ENCODE measurements at places on chromosomes 6 and 20.

DNA sequence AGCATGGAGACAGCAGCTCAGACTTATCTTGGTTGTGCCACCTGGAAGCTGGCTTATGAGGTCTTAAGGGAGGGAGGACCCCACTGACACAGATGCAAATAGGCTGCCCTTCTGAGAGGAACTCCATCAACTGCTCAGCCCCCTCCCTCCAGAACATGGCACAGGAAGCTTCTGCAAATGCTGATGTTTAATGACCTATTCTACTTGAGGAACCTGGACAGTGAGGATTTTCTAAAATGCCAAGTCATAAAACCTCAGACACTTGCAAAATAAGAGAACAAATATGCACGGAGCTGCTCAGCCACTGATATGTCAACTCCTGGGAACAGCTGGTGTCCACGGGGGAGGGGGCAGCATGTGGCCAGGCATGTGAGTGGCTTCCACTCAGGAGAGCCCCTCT lies 3.5 kb downstream of the CST9 start:
- DNase-seq = no peak

DNA sequence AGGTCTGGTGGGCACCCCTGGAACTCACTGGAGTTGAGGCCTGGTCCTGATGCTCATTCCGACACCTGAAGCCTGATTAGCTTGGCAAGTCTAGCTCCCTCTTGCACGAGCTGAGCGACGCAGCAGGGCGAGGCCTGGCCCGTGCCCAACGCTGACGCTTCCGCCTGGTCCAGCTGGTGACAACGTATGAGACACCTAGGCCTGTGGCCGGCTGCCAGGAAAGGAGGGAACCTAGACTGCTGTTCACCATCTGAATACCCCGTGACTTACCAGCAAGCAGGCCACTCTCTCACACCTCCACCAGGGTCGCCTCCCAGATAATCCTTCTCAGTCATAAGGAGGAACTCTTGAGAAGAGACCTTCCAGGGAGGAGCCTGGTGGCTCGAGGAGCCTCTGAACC lies 24.5 kb downstream of the YTHDF1 start:
- no peak for DNase-seq

- DNase-seq = no peak
Observed at GRCh38 chr6:128068119-128068479, 167.2 kb upstream of the THEMIS start.

DNA sequence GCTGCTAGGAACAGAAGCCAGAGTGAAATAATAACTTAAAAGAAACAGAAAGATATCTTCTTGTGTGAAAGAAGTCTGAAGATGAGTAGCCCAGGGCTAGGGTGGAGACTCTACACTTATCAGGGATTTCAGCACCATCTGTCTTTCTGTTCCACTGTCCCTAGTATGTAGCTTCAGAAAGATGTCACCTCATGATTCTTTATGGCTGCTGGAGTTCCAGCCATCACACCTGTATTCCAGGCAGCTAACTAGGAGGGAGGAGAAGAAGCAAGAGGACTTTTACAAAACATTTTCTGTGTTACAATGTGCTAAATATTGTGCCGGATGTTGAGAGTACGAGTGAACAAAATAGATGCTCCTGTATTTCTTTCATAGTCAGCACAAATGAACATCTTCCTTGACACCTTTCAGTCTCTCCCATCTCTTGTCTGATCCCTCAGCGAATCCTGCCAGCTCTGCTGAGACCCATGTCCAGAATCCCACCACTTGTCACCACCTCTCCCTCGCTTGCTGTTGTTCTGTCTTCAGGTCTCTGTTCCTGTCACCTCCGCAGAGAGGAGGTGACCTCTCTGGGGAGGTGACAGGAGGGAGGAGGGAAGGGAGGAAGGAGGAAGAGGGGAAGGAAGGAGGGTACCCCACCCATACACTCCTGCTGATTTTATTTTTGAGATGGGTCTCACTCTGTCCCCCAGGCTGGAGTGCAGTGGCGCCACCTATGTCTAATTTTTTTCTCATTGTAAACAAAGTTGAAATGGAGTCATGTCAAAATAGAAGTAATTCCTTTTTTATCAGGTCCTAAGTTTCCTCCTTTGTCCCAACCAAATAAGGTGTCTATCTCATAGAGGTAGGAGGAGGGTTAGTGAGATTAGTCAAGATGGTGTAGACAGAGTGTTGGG lies 188.9 kb downstream of the TFAP2C start:
- DNase-seq = no peak

DNA sequence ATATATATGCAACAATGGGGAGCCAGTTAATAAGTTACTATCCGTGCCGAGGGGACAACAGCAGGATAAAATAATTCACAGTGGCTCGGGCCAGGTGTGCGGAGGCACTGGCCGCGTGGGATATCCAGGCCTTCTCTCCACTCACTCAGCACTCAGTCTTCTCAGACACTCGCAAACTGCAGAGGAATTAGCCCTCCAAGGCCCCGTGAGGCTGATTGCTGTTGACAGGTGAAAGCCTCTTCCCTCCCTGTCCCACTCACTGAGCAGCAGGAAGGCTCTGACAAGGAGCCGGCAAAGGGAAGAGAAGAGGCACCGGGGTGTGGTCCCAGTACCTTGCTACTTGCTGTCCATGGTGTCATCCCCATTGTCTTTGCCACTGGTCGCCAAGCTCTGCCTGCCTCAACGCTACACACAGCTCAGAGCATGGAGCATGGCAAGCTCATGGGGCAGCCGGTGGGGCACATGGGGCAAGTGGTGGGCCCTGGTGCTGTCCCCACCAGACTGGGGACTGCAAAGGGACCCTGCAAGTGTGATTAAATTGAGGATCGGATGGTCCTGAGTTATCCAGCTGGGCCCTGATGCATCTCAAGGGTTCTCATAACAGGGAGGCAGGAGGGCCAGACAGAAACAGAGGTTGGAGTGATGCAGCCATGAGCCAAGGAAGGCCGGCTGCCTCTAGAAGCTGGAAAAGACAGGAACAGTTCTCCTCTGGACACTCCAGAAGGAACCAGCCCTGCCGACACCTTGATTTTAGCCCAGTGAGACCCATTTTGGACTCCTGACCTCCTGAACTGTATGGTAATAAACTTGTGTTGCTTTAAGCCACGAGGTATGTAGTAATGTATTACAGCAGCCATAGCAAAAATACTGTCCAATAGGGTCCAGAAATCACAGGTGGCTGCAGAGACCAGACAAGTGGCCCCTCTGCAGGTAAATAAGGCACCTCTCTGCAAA lies 119.7 kb downstream of the PSMB1 start:
- no peak for DNase-seq

GRCh38 chr20:38049800-38050199 lies 16.3 kb downstream of the RPRD1B start:
- no peak for DNase-seq

GRCh38 chr6:167684276-167685104 lies 142.2 kb upstream of the AFDN start:
- no peak for DNase-seq

GRCh38 chr6:128560966-128561365 lies 40.6 kb upstream of the PTPRK start:
- no peak for DNase-seq

DNA sequence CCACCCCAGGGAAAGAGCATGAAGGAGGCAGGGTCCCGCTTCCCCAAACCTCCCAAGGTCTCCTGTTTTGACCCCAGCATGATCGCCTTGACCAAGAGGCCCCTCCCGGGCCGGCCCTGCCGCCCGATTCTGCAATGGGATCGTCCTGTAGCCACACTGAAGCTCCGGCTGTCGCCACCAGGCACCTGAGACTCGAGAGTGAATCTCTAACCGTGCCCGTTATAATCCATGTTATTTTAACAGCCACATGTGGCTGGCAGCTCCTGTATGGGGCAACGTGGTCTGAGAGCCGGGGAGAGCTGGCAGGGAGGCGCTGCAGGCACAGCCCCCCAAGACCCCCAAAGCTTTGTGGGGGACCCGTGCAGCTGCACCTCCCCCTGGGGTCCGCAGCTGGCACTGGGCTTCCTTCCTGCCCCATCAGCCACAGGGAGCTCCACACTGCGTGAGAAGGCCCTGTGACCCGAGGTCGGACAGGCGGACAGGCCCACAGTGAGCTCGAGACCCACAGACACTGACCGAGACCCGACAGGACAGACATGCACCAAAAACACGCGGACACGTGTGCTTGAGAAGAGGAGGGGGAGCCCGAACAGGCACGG lies 51.3 kb downstream of the KCNQ2 start:
- DNase-seq = no peak

DNA sequence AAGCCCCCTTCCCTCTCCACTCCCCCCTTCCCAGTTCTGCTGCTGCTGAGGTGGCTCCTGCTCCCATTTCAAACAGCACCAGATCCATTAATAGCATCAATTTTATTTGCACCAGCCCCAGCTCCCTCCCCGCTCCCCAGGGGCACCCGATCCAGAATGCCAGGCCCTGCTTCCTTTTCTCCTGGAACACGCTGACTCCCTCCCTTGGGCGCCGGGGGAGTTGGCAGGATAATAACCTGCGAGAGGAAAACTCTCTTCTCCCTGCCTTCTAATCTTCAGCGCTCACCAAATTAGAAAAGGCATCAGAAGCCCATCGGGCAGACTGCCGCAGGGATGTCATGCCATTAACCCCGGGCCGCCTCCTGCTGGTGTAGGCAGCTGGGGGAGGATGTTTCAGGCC lies 77.8 kb downstream of the NCR2 start:
- no peak for DNase-seq

DNA sequence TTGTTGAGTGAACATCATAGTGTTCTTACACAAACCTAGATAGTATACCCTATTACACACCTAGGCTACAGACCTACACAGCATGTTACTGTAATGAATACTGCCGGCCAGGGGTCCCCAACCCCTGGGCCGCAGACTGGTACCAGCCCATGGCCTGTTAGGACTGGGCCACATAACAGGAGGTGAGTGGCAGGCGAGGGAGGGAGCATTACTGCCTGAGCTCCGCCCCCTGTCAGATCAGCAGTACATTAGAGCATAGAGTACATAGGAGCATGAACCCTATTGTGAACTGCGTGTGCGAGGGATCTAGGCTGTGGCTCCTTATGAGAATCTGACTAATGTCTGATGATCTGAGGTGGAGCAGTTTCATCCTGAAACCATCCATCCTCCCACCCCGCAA lies 126.3 kb downstream of the PRND start:
- DNase-seq = no peak

- no peak for DNase-seq
Observed at GRCh38 chr6:169813969-169814368, 62.5 kb downstream of the ERMARD start.

- DNase-seq = no peak
Observed at GRCh38 chr20:40875116-40876085, 153.2 kb upstream of the TOP1 start.

- DNase-seq = no peak
Observed at GRCh38 chr6:138293428-138294395, 75.4 kb upstream of the PBOV1 start.

- DNase-seq = no peak
Observed at GRCh38 chr6:137949686-137950390, 82.8 kb downstream of the TNFAIP3 start.

GRCh38 chr20:38033330-38034107 lies at the start of the genes RPRD1B and TTI1:
Gene RPRD1B, plus strand, starts transcription at chr20:38033746. Its CDS starts 202 bp downstream, at chr20:38033948.
Gene TTI1, minus strand, starts transcription at chr20:38033456. Its CDS starts 19,640 bp downstream, at chr20:38013816.
- DNase-seq = peak; percentile 85

- DNase-seq = no peak
Observed at GRCh38 chr6:21327326-21328112, 266.0 kb upstream of the SOX4 start.

DNA sequence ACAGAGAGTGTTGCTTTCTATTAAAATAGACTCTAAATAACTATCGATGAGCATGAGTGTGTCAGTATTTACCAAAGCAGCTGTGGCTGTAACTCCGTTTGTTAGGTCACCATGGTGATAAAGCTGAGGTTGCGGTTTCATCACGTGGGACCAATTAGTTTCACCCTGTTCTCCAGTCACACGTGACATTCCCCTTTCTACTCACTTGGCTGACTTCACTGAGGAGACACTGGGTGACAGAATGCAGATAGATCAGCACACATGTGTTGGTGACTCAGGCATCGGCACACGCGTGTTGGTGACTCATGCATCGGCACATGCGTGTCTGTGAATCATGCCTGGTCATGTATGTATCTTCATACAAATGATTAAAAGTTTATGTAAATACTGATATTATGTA lies 285.4 kb downstream of the THBS2 start:
- no peak for DNase-seq

DNA sequence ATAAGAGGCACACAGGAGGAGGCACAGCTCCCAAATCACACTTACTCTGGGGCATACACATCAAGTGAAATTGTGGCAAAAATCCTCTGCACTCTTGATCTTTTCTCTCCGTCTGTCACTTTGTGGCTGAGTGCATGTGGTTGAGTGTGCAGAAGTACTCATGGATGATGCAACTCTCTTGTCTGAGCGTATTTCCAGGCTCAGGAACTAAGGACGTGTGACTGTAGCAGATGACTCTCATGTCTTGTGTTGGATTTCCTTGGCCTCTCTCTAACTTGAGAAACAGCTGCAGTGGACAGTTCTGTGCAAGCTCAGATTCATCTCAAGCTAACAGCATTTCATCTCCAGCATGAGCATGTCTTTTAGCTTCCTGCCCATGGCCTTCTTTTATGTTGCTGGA lies 245.4 kb upstream of the FLRT3 start:
- DNase-seq = no peak

- DNase-seq = no peak
Observed at GRCh38 chr6:122730775-122731386, 48.6 kb upstream of the FABP7 start.

DNA sequence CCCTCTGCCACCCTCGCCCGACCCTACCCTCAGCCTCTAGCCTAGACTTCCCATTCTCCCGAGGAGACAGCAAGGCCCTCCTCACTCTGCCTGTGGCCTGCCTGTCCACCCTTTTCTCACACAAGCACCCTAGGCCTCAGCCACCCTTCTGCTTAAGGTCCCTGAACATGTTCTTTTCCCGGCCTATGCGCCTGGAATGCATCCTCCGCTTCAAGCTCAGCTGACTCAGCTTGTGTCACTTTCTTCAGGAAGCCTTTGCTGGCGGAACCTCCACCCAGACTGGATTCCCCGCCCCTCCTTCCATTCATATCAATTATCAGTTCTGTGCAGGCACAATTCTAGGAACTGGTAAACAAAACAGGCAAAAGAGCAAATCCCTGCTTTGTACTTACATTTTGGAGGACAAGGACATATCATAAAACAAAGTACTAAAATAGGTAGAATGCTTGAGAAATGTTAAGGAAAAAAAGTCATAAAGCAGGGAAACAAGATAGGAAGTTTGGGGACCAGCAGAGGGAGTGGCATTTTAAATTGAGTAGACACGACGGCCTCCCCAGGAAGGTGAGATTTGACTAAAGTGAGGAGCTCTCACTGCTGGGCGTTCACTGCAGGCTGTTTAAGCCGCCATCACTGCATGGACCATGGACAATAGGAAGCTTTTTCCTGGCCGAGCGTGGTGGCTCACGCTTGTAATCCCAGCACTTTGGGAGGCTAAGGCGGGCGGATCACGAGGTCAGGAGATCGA lies 17.9 kb upstream of the SNHG17 start:
- no peak for DNase-seq

DNA sequence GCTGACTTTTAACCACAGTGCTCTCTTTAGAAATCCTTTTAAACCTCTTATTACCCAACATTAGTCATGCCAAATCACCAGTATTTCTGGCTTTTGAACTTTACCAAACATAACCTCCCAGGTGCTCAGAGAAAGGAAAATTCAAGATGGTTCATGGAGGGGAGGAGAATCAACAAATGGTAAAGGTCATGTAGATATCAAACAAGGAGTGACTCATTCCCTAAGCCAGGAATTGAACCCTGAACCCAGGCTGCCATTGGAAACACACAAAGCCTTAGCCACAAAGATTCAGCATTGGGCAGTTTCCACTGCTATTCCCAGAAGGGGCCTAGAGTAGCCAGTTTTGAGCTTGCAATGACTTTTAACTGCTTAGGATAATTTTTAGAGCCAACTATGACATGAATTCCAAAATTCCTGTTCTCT lies 21.6 kb upstream of the ENTPD6 start:
- no peak for DNase-seq

- DNase-seq = no peak
Observed at GRCh38 chr20:58921564-58921963, 59.5 kb upstream of the NELFCD start.
